Glutamatergic neuron (in vitro differentiated cells): ENCODE measurements at places on chromosomes 5 and 9. TPM values are rescaled to one million over a fixed set of nuclear protein-coding genes. Genes with fewer than 3 reads are reported as not detected.

DNA sequence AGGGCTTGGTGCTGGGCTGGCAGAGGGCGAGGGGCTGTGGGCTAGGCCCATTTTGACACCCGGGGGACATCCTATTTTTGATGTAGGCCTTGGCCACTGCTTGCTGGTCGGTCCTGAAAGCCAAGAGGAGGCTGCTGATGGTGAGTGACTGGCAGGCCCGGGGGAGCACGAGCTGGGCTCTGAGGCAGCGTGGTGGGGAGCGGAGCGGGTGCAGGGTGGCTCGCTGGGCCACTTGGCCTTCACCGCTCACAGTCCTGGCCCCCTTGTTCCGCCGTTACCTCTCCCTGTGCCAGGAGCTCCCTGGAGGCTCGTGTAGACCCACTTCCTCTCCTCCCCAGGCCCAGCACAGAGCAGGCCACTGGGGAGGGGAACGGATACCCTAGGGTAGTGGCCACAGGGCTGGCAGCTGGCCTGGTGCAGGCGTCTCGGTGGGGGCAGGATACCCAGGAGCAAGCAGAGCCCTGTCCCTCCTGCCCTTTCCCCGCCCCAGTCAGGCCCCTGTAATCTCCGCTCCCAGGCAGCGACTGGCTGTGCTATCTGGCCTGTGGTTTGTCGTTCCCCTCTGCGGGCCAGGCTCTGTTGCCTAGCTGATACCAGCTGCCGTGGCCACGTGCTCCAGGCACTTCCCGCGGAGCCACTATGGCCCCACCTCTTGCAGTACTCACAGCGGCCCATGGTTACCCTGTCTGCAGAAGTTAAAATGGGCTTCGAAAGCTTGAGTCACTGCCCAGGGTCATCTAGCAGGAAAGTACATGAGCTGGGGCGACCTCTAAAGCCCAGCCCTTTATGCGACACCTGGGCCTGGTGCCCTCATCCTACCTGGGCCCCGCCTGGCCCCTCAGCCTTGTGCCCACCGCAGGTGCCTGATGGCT is 11.7 kb upstream of the DOLPP1 start:
- DNase-seq: no peak

DNA sequence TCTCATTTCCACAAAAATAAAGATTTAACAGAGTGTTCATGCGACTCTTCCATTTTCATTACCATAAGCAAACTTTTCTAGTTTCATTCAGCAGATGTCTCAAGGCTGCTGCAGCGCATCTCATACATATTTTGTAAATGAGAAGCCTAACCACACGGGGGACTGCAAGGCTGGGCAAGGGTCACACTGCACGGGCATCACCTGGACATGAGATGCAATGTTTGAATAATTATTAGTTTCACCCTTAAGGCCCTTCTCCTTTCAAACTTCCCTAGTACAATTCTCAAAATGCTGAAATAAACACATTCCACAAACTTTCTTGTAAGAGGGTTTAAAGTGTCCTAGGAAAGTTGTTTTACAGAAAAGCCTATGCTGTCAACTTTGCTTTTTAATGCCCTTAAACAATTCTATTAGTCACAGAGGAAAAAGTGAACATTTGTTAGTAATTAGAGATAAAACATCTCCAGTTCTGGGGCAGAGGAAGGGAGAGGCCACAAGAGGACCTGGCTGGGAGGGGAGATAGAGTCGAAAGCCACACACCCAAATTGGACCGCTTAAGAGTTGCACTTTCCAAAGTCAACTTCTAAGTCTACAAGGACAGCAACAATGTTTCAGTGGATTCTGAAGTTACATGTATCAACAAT is 1.3 kb downstream of the DENND1A start:
- DNase-seq: no peak

DNA sequence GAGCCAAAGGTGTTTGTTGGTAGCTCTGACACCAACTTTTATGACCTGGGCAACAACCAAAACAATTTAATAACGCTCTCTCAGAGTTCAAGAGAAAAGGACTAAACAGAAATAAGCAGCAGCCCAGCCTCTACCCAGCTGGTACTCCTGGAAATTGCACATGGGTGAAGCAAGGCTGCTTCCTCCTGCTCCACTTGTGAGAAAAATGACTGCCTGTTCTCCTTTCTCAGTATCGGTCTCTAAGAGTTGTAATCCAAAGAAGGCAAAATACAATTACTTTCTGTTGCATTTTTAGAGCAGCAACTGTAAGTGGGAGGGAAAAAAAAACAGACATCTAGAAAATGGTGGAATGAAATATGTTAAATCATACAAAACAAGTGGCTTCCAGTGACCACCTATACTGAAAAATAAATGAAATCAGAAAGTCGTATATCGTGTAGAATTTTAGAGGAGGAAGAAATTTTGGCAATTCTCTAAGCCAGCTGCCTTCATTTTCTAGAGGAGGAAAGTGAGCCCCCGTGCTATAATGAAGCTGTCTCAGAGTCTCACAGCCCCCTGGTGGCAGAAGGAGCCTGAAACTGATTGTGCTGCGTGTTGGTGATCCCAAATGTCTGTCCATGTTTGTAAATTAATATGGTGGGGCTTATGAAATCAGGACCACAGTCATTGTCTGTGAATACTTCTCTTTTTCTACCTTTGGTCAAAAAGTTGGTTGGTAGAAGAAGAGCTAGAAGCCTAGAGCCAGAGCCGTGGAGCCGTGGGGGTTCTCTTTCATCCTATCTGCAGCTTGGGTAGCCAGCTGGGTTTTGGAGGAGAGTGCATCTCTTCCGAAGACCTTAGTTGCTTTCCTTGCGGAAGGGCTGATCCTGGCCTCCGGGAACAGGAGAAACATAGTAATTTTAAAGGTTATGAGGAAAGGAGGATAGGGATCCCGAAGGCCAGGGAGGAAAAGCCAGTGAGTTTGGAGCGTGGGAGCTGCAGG is 139.9 kb downstream of the PIP5K1B start:
- DNase-seq: peak; percentile 66

DNA sequence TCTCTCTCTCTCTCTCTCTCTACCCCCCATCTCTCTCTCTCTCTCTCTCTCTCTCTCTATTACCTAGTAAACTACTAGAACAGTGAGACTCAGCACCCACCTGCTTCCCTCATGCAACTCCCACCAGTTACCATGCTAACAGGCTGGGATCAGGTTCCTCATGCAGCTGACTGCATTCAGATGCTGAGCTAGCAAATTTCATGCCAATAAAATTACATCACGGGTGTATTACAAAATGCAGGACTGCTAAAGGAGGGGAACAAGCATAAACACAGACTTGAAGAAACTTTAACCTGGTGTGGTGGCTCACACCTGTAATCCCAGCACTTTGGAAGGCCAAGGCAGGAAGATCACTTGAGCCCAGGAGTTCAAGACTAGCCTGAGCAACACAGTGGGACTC is 76.0 kb downstream of the CEMIP2 start:
- DNase-seq: no peak

DNA sequence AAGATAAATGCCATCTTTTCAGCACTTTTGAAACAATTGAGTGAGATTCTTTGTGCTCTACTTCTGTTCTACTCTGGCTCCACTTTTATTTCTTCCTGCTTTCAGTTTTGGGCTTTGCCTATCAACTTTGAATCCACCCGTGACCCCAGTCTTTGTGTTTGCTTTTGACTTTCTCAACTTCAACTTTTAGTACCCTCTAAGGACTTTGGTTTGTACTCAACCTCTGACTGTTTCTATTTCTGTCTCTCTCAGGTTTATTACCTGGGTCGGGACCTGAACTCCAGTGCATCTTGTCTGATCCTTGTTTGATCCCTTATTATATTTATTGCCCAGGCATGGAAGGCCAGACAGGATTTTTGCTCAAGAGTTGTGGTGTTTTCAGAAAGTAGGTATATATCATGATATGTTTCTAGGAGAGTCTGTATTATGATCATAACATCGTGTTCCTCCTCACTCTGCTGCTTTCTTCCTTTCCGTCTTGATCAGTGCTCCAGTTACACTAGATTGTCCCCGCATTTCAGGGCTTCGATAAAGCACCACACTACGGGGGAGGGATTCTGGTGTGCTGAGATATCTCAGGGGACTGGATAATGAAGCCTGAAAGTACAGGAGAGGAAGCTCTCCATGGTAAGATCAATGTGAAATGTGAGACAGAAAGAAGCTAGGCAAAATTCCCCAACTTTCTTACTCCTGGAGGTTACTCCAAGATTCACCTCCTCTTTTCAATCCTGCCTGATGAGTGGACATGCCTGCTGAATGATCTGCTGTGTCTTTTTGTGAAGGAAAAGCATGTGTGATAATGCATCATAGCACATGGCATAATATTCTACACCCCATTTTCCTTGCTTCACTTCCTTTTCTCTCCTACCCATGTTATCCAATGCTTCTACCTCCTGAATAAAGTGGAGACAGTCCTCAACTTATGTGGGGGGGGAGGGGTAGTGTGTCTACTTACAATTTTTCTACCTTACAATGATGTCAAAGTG is 155.5 kb upstream of the GRIN3A start:
- no peak for DNase-seq

DNA sequence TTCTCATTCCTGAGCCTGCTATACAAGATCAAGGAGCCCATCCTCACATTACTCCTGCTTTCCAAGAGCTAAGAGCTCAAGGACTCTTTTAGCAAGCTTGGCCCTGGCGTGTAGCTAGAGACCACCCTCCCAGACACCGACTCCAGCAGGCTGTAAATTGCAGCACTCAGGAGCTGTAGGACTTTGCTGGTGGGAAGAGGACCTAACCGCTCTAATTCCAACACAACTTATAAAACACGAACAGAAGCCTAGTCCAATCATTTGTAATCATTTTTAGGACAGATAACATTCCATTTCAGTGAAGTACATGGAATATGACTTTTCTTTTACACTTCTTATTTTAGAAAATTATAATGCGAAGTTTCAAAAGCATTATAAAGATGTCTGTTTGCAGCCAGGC is 219.9 kb downstream of the NXNL2 start:
- DNase-seq: no peak

DNA sequence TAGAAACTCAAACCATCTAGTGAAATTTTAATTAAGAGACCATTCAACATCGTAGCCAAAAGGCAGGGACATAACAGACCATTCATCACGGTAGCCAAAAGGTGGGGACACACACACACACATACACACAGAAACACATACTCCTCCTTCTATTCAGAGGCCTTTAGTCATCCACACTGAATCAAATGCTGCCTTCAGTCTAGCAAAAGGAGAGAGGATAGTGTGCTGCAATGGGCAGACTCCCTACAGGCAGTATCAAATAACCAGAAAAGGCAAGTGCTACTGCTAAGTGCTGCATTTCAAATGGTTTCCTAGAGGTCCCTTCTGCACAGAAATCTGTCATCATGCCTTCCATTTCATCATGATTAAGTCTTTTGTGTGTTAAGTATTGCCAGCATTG is 303.9 kb downstream of the TRIM32 start:
- no peak for DNase-seq

DNA sequence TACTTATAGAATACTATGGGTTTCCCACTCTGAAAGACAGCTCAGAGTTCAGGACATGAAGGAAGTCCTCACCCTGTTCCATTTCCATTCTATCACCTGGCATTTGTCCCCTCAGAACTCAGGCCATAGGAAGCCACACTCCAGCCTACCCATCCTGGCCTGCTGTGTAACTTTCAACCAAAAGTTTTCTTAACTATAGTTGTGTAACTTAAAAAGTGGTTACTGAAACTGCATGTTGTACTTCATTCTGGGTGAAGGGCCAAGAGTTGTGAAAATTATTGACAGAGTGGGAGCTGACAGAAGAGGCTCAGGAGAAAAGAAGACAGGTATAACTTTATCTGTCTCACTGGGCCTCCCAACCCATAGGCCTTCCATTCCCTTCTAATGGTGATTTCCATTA is 212.5 kb downstream of the RAB3C start:
- DNase-seq: no peak

DNA sequence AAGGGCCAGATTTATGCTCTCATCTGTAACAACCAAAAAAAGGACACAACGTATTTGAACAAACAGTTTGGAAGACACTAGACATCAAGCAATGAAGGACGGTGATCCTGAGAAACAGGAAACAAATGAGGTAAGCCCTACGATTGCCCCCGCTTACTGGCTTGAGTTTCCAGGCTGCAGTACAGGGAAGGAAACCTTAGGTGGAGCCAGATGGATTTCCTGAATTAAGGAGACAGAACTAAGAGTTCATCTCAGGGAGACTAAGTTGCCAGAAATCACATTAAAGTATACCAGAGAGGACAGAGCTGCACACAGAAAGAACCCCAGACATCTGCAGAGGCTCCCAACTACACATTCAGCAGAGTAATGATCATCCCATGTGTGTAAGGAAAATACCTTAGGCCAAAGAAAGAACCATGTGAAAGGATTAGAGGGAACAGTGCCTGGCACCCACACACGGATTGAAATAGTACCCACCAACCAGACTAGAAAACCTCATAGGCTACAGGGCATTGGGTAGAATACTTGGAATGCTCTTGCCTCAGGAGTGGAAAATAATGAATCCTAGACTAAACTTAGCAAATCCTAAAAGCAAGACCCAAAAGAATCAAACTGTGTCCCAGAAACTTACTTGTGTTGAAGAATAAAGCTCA is 99.3 kb upstream of the NIPBL start:
- peak; percentile 37 for DNase-seq

DNA sequence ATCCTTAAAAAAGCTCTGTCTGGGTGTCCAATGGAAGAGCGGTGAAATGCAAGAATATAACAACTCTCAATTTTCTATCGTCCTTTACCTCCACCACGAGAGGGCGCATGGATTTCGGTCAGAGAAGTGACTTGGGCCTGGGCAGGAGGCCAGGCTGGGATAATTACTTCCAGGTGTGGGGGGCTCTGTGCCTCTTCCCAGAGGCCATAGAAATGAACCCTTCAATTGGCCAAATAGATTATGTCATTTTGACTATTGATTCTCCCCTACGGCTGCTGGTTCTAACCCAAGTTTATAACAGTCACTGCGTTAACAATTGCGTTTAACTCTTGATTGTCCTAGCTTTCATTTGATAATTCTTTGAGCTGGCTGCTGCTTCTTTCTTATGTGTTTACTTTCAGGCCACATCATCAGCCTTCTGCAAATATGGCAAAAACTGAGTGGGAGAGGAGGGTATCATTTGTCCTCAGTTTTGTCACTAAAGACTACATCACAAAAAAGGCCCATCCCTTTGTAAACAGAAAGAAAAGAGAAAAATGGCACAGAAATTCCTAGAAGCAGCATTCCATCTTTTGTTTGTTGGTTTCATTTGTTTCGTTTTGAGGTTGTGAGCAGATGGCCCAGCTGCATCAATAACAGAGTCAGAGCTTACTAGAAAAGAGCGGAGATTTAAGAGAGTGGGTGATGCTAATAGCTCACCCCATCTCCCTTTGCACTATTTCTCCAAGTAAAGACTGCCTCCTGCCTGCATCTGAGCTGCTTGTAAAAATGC is 45.4 kb upstream of the ZFR start:
- peak; percentile 78 for DNase-seq

- DNase-seq: no peak
Observed at GRCh38 chr5:140321796-140322195, 18.9 kb upstream of the PFDN1 start.

DNA sequence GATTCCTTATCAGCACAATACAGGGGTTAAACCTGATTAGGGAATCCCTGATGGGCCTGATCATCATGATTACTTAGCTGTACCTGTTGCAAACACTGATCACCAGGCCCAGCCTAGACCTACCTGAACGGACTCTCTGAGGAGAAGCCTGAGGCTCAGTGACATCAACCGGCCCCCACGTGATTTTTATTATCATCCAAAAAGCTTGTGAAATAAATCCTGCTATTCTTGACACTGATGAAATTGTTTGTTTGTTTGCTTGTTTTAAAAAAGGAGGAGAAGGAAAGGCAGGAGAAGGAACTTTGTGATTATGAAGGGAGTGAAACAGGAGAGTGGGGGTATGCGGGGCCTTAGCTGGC is 18.1 kb downstream of the LCP2 start:
- no peak for DNase-seq

The PRSS3 gene
- not detected for total RNA-seq

The SPINK1 gene
- total RNA-seq: not detected

The SIT1 gene
- total RNA-seq: 3.4 TPM

The DMRTA1 gene
- 30.1 TPM for total RNA-seq

The OBP2B gene
- total RNA-seq: not detected

The OLFM1 gene
- total RNA-seq: 387 TPM

The GRXCR2 gene
- total RNA-seq: not detected
